ENCODE measurements at places on chromosomes 2 and 18.

DNA sequence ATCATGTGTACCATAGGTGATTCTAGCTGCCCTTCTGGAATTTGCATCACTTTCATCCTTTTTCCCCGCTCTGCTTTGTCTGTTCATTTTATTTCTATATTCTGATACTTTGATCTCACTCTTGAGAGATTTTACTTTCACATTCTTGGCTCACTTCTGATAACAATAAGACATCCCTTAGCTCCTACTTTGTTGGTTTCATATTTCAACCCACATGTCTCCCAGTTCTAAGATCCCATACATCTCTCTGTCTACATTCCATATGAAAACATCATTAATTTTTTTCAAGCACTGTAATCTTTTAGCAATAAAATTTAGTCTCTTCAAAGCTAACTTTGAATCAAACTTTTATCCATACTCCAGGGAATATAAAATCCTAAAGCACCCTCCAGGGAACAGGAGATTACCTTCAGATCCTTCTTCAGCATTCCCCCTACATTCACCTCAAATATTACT is 75.6 kb downstream of the COL3A1 start:
- DNase-seq = no peak

DNA sequence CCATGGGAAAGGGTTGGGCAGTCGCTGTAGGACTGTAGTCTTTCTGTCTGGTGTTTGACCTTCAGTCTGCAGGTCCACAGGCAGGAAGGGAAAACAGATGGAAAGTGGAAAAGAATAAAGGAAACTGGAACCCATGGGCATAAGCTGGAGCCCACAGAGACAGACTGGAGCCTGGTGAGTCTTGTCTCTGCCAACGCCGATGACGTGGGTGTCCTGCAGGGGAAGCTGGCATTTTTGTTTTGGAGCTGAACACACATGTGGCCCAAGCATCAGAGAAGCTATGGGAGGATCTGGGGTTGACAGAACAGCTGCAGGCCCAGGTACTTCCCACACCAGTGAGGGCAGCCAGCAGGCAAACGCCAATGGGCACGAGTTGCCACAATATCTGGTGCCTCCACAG is 28.2 kb upstream of the SOCS6 start:
- no peak for DNase-seq

DNA sequence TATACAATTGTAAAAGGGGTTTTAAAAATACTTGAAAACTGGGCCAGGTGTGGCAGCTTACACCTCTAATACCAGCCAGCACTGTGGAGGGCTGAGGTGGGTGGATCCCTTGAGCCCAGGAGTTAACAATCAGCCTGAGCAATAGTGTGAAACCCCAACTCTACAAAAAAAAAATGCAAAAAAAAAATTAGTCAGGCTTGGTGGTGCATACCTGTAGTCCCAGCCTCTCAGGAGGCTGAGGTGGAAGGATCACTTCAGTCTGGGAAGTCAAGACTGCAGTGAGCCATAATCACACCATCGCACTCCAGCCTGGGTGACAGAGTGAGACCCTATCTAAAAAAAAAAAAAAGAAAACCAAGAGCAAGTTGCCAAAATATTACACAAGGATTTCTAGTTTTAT is 182.7 kb downstream of the UBE2E3 start:
- peak; percentile 44 for DNase-seq

GRCh38 chr2:116142644-116143227 is 1671.8 kb upstream of the DDX18 start:
- no peak for DNase-seq

DNA sequence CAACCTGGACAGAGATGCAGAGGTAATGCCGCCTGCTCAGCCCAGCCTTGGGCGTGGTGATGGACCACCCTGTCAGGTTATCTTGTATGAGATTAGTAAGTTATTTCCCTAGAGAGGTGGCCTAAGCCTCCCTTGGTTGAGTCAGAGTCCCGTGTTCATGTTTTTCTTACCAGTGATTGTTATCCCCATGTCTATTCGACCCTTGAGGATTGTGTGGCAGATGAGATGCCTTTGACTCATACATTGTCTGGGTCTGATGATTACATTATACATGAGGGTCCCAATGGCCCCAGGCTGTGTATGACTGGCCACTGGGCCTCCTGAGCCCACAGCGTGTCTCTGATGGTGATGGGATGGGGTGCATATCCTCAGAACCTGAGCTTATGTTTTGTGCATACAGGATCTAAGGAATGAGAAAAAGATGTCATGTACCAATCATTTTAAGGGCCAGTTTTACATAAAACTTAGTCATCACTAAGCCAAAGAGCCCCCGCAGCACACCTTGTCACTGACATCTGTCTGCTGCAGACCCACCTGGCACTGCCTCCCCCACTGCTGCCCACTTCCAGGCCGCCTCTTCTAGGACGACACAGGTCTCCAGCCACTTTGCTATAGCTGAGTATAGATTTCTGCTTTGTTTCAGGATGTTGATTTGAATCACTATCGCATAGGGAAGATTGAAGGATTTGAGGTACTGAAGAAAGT is 7.7 kb downstream of the PPP1R7 start:
- no peak for DNase-seq

DNA sequence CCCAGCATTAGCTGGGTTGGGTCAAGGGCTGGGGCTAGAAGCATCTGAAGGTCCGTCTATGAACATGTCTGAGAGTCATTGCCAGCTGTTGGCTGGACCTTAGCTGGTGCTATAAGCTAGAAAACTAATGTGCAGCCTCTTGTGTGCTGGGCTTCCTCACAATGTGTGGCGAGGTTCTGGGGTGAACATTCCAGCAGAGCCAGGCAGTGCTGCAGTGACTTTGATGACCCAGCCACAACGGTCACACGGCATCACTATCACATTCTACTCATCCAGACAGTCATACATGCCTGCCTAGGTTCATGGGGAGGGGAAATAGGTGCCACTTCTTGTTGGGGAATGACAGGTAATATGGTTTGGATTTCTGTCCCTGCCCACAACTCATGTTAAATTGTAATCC is 260.5 kb downstream of the CYP26B1 start:
- DNase-seq = no peak

GRCh38 chr18:41576643-41577042 is 378.4 kb upstream of the PIK3C3 start:
- DNase-seq = no peak

DNA sequence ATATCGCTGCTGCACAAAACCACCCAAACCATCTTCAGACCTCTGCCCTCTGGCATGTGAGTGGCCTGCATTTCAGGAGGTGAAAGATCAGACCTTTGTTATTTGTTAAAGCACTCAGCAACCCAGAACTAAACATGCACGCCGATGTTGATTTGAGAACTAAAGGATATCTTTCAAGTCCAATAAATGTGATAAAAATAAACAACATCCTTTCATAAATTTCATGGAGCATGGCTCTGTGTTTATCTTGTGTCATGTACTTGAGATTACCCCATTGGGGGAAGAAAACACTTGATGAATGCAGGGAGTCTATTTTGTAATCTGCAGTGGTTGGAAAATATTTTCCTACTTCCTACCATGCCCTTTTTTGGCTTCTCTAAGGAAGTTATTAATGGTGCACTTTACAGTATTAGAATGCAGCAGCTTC is 70.8 kb upstream of the GATA6 start:
- no peak for DNase-seq

- DNase-seq = no peak
These were observed 24.9 kb downstream of the PTGR3 start for GRCh38 chr18:75183973-75184493.

DNA sequence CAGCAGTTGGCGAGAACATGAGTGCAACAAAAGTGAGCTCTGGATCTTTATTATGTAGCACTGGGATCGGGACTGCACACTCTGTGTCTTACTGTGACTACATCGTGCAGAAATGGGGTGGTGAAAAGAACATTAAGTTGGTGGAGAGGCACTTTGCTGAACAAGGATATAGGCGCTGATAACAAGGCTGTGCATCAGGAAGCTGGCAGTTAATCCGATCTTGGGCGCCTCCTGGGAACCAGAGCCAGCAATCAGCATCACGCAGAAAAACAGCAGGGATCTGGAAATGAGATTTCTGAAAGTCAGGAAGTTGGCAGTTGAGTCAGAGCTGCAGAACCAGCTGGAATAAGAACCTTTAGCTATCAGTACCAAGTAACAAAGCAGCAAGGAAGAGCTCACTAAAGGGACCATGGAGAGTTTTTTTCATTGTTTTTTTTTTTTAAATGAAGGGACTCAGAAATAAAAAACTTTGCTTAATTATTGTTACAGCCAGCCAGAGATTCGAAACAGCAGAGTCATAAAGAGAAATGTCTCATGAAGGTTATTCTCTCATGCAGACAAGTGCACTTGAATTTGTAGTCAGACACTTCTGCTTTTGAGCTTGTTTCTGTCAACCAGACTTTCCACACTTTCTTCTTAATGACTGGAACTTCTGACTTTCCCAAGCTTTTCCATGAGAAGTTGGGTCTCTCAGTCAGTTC is 22.8 kb upstream of the MYO3B start:
- DNase-seq = no peak

DNA sequence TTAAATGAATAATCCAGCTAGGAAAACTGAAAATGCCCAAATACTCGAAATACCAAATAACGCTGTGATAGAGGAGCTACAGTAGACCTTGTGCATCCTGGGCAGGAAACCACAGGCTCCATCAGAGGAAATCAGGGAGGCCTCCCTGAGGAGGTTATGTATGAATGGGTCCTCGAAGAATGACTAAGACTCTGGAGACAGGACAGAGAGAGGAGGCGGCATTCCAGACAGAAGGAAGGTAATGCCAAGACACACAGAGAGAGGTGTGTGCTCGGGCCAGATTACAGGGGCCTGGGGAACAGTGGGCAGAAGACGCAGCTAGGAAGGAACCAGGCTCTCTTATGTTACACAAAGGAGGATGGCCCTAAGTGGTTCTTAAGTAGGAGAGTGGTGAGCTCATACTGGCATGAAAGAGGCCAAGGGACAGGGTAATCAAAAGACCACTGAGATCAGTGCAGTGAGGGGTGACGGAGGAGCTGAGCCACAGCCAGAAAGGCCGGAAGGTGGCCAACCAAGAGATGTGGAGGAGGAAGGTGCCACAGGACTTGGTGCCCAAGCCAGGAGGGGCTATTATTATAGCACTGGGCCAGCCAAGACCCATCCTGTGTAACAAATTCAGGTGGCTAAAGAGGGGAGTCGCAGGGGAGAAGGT is 9.9 kb downstream of the ST3GAL5 start:
- peak; percentile 25 for DNase-seq

DNA sequence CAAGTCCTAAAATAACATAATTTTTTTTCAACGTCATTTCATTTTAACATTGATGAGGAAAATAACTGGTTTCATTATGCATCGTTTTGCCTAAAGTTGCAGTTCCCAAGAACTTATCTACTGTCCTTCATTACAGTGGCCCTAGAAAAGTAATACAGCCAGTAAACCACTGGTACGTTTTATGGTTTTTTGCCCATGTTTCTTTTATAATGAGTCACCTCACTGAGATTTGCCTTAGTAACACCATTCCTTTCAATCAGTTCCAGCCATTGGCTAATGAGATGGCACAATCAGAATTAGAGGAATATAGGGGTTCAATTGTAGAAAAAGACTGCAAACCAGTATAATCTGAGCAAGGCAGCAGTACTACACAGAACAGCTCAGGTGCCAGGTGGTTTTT is 422.6 kb upstream of the LYPD1 start:
- DNase-seq = no peak

DNA sequence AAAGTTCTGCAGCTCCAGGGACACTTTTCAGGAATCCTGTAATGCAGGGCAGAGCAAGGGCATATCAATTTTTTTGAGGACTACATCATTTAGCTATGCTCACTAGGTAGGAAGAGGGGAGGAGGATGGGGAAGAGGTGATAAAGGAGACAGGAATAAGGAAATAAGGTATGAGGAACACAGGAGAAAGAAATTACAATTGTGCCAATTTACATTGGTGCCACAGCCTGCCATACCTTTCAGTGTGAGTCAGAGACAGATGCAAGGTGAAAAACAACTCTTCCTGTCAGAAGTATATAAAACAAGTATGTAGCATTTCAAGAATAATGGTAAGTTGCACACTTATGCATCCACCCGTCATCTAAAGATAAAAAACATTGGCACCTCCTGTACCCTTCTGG is 5.4 kb upstream of the MRPS9 start:
- no peak for DNase-seq

DNA sequence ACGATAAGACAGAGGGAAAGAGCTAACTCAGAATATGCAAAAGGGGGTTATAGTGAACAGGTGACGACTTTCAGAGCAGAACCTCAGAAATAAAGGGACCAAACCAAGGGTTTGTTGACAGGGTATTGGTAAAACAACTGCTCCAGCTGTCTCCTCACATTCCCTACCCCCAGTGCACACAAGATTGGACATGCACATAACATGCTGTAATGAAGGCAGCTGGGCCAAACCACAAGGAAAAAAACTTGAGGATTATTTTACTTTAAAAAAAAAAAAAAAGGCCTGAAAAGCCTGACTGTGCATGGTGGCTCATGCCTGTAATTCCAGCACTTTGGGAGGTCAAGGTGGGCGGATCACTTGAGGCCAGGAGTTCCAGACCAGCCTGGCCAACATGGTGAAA is 3.5 kb downstream of the RBM43 start:
- no peak for DNase-seq

DNA sequence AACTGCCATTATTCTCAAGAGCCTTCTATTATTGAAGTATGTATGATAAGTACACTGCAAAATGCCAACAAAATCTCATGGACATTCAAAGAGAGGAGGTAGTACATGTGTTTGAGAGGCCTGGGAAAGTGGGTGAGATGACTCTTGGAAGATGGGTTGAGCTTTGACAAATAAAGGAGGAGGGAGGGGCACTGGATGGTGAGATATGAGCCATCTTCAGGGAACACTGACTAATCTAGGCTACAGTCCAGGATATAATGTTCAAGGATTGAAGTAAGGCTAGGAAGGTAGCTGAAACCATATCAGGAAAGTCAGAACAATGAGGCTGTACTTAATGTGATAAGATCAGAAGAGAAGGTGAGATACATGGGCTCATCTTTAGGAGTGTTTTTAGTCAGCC is 559.7 kb downstream of the ZEB2 start:
- DNase-seq = no peak

DNA sequence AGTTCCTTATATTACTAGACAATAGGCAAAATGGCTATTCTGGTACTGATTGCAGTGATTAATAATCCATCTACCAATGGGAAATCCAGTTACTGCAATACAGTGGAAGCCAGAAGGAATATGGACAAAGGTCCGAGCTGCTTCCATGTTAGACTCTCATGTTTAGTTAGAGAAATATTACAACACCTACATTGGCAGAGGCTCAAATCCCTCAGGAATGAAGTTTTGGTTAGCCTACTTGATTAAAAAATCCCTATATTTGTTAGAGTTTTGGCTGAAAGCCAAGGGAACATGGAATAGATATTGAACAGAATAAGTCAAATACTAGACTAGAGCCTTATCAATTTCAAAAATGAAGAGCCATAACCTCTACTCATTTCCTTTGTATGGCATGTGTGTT is 48.5 kb downstream of the ARL6IP6 start:
- DNase-seq = no peak

- DNase-seq = no peak
These were observed 22.3 kb downstream of the ADCYAP1 start for GRCh38 chr18:926946-927345.

Measured in CD4-positive, alpha-beta T cell treated with Interleukin-6 for 4 hours (primary cell).